ENCODE measurements at places on chromosomes 2 and 18.
A peak's percentile ranks its signal among the peaks of the same experiment; 100 is the strongest.

DNA sequence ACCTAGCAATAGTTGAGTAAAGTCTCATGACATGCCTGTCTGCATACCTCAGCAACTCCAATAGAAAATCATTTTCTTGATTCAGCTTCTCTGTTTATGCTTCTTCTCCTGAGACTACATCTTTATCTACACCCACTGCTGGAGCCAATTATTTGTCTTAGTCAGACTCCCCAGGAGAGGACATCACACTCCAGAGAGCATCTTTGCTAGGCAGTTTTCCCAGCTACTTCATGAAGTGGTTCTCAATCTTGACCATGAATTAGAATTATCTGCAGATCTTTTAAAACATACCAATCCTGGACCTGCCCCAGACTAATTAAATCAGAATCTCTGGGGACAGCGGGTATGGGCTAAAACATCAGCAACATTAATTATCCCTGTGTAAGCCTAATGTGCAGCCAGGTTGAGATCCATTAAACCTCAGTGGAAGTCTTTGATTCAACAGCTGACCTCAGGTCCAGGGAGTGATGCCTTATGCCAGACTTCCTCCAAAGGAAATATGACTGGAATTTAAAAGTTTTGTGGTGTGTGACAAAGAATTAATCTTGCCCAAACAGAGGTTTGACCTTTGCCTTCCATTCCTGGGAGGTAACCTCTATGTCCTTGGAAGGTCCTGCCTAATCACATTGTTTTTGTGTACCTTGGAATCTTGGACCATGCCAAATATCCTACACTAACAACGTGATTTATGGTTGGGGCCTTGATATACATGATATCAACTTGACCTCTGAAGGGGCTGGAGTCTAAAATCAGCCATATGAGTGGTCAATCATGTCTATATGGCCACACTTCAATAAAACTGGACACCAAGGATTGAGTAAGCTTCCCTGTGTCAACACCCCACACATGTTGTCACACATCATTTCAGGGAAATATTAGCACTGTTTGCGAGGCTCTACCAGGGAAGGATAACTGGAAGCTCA, 99.3 kb upstream of the DNAJC10 start:
- DNase-seq, result no peak

GRCh38 chr2:11833601-11834000, 87.2 kb downstream of the LPIN1 start:
- no peak for DNase-seq

- DNase-seq, result no peak
Observed at GRCh38 chr2:20916604-20917286, 93.8 kb upstream of the LDAH start.

DNA sequence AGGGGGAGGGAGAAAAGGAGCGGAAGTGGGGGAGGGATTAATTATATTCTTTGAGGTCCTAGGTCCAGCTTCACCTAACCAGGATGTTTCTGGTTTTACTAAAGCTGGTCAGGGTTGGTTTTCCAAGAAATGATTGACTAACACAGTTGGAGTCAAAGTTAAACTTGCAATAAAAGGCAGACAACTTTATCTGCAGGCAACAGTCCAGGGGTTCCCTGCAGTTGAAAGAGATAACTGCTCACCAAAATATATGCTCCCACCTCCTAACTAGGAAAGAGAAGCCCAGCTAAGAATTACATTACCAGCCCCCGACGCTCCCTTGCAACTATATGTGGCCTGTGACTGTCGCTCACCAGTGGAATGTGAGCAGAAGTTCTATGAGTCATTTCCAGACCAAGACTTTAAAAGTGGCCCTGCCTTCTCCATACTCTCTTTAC, 140.0 kb upstream of the PKDCC start:
- DNase-seq, result no peak

DNA sequence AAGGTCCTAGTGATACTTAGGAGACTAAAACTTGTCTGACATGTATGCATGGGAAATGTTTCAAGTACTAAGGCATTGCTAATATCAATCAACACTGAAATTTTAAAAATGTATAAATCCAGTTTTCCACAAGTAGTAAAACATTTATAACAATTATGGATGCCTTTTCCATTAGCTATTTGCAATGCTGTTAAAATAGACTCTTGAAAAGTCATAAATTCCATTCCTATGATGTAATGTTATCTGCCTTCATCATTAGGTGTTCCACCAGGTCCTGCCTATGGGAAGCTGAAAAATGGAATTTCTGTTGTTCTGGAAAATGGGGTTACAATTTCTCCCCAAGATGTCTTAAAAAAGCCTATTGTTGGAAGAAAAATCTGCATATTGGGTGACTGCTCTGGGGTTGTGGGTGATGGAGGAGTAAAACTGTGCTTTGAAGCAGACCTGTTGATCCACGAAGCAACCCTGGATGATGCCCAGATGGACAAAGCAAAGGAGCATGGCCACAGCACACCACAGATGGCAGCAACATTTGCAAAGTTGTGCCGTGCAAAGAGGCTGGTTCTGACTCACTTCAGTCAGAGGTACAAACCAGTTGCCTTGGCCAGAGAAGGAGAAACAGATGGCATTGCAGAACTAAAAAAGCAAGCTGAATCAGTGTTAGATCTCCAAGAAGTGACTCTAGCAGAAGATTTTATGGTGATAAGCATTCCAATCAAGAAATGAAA, 18.7 kb downstream of the ELAC1 start:
- no peak for DNase-seq

DNA sequence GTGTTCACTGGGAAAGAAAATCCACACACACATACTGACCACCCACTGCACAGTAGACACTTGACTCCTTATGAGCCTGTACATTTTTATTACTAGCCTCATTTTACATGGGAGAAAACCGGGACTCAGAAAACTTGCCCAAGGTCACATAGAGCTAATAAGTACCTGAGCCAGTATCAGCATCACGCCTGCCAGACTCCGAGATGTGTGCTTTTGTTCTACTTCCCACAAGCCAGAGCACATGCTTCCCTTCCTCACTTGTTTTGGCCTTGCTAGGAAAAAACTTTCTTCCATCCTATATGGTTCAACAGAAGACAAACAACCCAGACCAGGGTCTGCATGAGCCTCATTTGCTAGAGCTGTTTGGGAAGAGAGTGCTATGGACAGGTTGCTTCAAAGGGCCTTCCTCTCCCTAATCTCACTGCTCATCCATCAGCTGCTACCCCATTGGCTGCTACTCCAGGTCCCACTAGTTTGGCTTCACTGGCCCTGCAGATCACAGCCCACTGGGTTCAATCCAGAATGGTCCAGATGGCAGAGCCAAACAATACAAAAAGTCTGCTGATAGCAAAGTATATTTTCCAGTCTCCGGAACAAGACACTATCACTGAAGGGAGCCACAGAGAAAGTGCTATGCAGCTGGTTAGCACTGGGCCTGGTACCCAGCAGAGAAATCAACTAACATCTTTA, 63.9 kb downstream of the STK39 start:
- no peak for DNase-seq

GRCh38 chr18:48997985-48998831, 47.4 kb upstream of the SMAD7 start:
- no peak for DNase-seq

DNA sequence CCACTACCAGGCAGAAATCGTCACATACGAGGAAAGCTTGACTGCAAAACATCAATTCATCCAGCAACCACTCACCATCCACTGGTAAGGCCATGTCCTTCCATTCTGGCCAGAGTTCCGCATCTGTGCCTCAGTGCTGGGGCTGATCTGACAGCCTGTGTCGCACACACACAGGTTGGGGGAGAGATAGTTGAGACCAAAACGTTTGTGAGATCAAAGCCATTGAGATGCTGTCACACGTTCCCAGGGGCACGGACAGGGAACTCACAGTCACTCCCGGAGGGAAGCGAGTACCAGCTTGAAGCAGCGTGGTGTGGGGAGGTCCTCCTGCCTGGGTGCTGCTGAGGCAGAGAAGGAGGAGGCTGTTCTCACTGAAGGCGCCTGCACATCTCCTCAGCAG, 458.5 kb upstream of the SALL3 start:
- no peak for DNase-seq

DNA sequence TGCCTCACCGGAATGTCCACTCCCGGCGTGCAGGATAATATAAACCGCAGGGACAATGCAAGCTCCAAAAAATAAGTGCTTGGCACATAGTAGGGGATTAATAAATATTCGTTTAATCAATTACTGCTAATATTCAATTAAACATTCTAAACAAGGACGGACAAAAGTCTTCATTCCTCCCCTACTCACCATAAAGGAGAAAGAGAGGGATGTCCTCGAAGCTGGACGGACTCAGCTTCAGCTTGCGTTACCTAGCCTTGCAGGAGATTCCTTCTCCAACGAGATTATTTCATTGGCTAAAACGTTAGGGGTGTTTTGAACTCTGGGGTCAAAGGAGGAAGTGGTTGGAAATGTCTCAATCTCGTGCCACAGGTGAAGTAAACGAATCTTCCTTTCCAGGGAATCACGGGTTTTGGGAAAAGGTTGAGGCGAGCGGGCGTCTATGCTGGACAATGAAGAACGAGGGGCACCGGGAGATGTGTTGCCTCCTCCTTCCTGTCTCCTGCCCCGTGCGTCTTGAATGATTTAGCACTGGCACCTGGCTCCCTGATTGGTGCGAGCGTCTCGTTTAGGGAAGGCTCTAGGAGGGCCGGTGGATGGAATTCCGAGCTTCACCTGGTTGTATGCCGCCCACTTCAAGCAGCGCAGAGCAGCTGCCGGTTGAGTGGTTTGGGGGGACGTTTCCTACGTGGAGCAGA, 2.0 kb upstream of the GAD1 start:
- DNase-seq, result no peak

GRCh38 chr2:226905718-226906117, 69.9 kb downstream of the RHBDD1 start:
- DNase-seq, result no peak

- no peak for DNase-seq
Observed at GRCh38 chr2:174124181-174124580, 124.2 kb downstream of the OLA1 start.

GRCh38 chr2:160741271-160741670, 247.7 kb upstream of the RBMS1 start:
- no peak for DNase-seq

- DNase-seq, result peak; percentile 47
Observed at GRCh38 chr2:191421950-191422349, 176.7 kb downstream of the MYO1B start.

DNA sequence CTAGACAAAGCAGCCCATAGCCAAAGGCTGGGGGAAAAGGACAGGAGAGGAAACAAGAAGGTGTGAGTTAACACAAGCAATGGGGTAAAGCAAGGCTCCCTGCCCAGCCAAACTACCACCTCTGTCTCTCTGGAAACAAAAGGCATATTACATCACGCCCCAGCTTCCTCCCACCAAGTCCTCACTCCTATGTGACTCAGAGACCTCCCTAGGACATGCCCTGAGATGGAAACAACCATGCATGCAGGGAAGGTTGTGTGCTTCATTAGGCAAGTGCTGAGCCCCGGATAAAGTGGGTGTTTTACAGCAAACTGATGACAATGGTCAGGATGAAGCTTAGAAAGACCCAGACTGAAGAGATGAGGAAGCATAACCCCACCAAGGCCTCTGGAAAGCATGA, 9.0 kb upstream of the ATRAID start:
- no peak for DNase-seq

DNA sequence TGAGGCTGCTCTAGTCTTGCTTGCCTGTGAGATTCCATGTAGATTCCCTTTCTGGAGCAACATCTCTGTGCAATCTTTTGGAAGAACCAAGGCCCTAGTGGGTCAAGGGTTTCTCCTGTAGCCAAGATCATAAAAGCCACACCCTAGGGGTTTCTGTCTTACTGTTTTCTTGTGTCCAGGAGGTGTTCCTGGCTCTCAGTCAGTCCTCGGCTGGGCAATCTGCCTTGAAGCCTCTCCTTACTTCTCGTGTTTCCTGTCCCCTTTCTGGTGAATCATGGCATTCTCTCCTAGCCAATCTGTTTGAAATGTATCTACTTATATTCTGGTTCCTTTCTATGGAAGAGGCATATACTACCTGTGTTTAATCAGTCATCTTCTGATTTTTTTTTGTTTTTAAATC, 484.8 kb upstream of the UBE2E3 start:
- DNase-seq, result no peak

DNA sequence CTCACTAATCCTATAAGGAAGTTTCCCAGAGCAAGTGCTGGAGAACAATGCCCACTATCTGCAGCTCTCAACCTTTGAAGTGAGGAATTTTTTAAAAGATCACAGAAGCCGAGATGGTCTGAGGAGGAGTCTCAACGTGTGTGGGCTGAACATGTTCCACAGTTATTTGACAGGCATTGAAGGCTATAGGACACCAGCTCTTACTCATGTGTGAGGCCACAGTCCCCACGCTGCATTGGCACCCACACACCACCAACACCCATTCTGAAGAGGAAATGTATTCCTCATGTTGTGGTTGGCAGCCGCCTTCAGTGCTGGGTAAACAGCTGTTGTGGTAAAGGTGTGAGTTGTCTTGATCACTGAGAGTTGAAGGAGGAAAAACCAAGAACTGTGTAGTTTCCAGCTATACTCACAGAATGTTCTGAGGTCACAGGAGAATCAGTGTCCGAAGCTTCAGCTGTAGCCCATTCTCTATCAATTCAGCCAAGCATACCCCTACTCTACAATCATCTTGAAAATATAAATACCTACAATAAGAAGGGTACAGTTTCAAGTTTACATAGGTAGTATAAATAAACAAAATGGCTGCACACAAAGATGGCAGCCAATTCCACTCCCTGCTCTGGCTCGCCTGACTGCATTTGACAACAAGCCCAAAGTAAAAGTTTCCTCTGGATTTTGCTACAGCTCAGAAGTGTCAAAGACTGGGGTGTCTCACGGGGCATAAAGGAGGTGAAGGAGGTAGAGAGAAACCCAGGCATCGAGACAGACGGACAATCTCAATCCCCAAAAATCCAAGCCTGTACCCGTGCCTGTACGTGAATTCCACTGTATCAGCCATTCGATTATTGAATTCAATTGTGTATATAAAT, 12.1 kb downstream of the CD226 start:
- peak; percentile 94 for DNase-seq

- no peak for DNase-seq
Observed at GRCh38 chr2:117068371-117068770, 746.1 kb upstream of the DDX18 start.

GRCh38 chr2:222058819-222059445, 239.9 kb downstream of the PAX3 start:
- no peak for DNase-seq

GRCh38 chr2:27754138-27754588, 17.4 kb upstream of the MRPL33 start:
- peak; percentile 61 for DNase-seq

- no peak for DNase-seq
Observed at GRCh38 chr2:190766595-190766994, 114.0 kb upstream of the GLS start.

DNA sequence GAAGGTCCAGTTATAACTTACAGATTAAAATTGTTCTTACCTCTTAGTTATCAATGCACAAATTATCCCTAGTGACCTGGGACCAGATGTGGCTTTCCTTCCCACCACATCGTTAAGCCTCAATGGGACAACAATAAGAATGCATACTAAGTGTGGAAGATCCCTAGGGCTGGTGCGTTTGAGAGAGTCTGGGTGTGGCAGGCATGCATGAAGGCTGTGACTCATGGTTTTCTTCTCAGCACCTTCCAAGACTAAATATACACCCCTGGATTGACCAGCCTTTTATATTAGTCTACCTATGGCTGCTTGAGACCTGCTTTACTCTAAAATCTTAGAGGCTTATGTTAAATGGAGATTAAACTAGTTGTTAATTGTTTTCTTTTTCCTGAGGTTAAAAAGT, 261.7 kb upstream of the SLC14A2 start:
- DNase-seq, result no peak

- DNase-seq, result peak; percentile 80
Observed at GRCh38 chr18:23283916-23284430, 148.7 kb downstream of the CABLES1 start.

- no peak for DNase-seq
Observed at GRCh38 chr2:101386599-101387150, 628 bp downstream of the CREG2 start.

- DNase-seq, result no peak
Observed at GRCh38 chr2:57878171-57878865, 168.3 kb upstream of the VRK2 start.
